ENCODE measurements at places on chromosomes 3 and 15.

DNA sequence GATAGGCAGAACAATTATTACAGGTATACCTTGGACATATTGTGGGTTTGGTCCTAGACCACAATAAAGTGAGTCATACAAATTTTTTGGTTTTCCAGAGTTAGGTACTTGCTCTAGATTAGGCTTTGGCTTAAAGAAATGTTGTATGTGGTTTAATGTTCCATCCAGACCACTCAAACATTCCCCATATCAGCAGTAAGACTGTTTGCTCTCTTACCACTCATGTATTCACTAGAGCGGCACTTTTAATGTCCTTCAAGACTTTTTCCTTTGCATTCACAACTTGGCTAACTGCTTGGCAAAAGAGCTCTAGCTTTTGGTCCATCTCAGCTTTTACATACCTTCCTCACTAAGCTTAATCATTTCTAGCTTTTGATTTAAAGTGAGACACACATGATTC lies 250.5 kb upstream of the SETMAR start:
- no peak for DNase-seq

- no peak for DNase-seq
Observed at GRCh38 chr3:119570229-119570628, 9.1 kb upstream of the ADPRH start.

DNA sequence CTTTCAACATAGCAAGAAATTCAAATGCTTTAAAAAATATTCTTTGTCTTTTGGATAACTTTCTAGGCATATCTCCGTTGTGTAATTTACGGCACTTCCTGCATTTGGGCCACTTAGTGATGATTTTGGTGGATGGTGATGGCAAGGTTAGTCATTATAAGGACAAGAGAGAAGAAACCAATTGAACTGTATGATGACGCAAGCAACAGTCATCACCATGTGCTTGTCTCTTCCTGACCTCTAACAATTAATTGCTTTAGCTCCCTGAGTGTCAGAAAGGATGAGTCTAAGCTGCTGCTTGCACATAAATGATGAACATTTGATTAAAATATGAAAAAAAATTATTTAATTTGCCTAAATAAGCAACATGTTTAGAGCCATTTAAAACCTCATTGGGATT lies 11.3 kb upstream of the P2RY12 start:
- DNase-seq: no peak

DNA sequence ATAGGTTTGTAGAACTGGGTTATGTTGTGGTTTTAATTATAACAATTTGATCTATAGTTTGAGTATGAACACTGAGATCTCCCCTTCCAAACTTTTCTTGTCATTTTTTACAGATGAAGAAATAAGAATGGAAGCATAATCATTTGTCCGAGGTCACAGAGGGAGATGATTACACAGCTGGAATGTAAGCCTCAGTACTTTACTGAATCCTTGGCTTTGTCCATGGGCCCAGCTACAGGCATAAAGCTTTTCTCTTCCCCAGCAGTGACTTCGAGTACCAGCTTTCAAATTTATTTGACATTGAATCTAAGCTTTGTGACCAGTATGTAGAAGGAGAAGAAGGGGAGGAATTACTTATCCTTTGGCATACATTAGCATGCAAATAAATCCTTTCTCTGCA lies 80.9 kb upstream of the DCBLD2 start:
- no peak for DNase-seq

- no peak for DNase-seq
Observed at GRCh38 chr15:30059771-30060170, 23.0 kb upstream of the GOLGA8J start.

- DNase-seq: no peak
Observed at GRCh38 chr3:90092994-90093393, 985.6 kb downstream of the EPHA3 start.

- peak; percentile 23 for DNase-seq
Observed at GRCh38 chr15:76196269-76197231, 114.7 kb downstream of the ETFA start.

DNA sequence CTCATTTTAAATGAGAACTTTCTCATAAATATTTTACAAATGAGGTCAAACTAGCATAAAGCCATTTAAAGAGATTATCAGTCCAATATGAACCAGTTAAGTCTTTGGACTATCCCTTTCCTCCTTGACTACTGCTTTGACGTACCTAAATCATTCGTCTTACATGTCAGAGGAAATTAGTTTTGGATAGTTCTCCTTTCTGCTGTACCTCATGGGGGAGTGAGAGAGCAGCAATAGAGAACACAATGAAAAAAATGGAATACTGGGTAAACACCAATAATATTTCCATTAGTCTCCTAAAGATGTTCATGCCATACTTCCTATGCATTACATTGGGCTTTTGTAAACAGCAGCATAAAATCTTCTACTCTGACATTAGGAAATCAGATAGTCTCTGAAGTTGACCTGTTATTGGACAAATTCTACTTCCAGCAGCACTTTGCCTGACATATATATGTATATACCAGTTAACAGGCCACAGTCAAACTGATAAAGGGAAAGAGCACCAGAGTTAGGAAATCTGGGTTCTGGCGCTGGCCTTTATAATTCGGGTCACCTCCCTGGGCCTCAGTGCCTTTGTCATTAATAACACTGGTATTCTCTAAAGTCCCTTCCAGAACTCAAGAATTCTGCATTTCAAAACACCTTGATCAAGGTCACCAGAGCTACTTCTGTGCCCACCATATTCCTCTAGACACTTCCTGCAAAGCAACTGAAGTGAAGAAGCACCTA lies 26.8 kb downstream of the TIMMDC1 start:
- DNase-seq: no peak

DNA sequence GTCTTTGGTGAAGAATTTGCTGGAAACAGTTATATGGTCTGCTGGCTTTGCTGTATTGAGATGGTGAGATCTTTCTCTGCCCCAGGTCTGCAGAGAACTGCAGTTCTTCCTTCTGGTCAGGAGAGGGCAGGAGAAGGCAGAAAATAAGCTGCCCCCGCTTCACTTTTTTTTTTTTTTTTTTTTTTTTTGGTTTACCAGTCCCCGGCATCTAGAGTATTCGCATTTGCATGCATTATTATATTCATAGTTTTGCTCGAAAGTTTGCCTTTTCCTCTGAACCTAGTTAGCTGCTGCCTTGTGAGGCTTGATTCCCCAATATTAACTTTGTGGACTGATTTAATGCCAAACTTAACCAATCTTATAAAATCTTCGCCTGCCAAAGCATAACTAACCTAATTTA lies 10.6 kb upstream of the PARL start:
- peak; percentile 25 for DNase-seq

DNA sequence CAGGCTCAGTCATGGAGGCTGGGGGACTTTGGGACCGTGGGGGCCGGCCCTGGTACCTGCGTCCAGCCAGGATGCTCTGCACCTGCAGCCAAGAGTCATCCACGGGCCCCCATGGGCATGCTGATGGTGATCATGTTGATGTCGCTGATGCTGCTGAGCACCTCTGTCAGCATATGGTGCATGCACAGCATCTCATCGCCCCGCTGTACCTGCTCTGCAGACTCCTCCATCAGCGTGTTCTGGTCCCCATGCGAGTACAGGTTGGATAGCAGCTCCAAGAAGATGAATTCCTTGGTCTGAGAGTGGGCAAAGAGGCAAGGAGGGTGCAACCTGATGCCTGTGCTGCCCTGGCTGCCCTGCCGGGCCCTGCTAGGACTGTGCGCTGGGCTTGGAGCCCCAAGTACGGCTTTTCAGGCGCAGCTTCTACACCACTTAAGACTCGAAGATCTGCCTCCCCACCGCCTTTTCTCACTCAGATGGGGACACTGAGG lies 7.2 kb downstream of the RPS17 start:
- no peak for DNase-seq

- no peak for DNase-seq
Observed at GRCh38 chr3:7292362-7292761, 431.4 kb downstream of the GRM7 start.

- DNase-seq: no peak
Observed at GRCh38 chr3:97694876-97695275, 69.7 kb upstream of the ARL6 start.

DNA sequence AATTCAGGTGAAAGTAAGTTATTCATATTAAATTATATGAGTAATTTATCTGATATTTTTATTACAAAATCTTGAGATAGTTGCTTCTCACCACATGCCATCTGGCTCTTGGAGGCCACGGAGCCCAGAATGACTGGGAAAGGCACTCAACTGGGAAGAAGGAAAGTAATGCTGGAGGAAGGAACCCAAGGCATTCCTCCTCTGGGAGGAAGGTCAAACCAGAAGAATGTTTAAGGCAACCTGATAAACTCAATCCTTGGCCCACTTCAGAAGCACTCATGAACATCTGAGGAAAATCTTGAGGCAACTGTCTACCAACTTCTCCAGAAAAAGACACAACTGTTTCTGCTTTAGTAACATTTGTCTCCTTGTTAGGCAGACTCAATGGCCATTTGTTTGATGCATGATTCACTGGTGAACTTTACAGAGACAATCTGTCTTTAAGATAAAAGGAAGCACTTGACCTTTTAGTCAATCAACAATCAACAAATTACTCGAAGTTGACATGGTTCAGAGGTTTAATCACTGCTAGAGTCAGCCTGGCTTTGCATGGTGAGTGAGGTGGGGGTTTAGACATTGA lies 261.4 kb upstream of the MME start:
- DNase-seq: no peak

DNA sequence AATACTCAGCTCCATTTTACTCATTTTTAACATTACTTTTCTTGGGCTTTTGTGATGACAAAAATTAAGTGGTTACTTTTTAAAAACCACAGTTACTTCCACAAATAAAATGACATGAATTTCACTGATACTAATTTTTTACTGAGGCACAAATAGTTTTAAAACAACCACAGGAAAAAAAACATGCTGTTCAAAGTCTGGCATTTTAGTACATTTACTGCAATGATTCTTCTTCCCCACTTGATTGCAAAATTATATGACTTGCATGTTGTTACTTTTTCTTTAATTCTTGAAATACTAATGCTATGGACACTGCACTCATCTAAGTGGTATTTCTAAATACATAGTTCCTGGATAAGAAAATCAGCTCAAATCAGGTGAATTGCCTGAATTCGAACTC lies 24.8 kb upstream of the SLMAP start:
- no peak for DNase-seq

GRCh38 chr3:197320582-197320981 lies 22.2 kb upstream of the DLG1 start:
- no peak for DNase-seq

GRCh38 chr15:69662645-69663000 lies 210.0 kb downstream of the RPLP1 start:
- DNase-seq: no peak

DNA sequence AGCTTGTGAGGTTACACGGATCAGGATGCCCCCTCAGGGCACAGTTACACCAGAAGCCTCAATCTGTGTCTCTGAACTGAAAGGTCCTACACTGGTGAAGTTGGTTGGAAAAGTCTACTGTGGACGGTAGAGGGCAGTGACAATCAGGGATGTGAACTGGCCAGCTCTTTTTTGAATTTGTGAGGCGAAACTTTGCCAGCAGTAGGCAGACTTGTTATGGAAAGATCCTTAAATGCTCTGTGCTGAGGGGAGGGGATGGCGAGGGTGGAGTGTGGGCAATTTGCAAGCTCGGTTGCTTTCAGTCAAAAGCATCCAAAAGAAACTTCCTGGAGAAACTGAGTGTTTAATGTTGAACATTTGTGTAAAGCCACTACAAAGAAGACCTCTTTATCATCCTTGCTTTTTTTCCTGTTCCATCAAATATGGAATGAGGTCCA lies 127.4 kb upstream of the ABHD17C start:
- DNase-seq: no peak

- DNase-seq: no peak
Observed at GRCh38 chr3:29335943-29336342, 55.1 kb downstream of the RBMS3 start.

DNA sequence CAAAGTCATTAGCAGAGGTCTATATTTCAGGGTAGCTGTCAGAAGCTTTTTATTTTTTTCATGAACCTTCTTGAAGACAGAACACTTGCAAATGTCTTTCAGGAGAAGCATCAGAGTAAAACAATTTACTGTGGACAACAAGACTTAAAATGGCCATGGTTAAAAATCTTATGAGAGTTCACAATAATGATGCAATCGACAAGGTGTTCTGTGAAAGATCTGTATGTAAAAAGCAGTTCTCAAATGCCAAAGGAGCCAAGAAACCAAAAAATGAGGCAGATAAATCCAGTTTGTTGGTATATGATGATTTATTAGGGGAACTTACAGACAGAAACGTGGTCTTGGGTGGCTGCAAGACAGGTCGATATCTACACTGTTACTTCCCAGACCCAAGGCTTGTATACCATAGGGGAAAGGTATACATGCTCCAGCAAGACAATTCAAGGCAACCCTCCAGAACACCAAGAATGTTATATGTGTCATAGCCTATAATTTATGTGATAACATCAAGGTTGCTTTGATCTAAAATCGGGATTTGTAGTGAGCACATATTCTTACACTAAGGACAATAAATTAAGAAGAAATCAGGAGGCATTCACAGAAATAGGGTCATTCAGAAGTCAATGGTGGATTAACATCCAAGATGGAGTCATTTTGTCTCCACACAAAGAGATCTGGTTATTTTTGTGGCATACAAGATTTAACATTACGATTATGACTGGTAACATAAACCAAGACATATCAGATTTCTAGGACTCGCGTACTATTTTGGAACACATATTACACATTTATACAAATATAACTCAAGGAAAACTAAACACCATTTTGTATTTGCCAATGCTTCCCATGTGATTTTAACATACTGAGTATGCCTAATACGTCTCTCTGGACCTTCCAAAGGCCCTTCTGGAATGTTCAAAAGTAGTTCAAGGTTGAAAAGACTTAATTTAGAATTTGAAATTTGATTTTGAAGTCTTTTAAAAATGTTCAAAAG lies 316.4 kb downstream of the THSD4 start:
- DNase-seq: no peak

GRCh38 chr3:144085964-144086363 lies 114.3 kb downstream of the DIPK2A start:
- no peak for DNase-seq

- no peak for DNase-seq
Observed at GRCh38 chr15:65663521-65663920, 41.8 kb downstream of the SLC24A1 start.

DNA sequence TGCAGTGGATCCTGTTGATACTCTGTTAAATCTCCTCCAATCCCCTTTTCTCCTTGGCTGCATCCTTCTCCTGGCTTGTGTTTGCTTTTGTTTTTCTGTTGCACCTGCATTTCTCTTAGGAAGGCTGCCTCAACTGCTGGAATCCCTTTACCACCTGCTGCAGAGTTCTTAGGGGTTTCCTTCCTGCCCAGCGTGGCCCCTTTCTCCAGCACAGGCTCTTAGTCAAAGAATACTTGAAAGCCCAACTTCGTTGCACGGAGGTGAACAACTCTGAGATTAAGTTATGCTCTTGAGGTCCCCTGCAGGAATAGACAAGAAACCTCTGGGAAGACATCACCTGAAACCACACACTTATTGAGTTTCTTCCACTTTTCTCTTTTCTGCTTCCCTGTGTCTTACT lies 121.6 kb upstream of the GRM7 start:
- DNase-seq: no peak

DNA sequence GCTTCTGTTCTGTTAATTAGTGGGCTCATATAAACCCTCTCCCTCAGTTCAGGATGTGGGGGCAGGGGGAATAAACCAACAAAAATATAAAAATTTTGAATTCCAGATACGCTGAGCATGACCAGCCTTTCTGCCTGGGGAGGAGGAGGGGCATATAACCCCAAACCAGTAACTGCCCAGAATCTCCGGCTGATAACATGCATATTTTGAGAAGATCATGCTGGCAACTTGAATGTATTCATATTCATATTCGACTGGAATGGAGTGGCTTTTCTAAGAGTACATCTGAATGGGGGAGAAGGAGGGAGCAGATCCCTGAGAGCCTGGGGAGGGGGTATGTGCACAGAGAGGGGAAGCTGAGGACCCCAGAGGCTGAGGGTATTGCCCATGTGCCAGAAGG lies 54.5 kb upstream of the LCTL start:
- DNase-seq: no peak

GRCh38 chr15:71093054-71094024 lies 21.9 kb upstream of the THSD4 start:
- peak; percentile 41 for DNase-seq

Measured in NCI-H2029 (cell line).